HTR-8/SVneo (cell line): ENCODE measurements at places on chromosomes 1 and 21.

DNA sequence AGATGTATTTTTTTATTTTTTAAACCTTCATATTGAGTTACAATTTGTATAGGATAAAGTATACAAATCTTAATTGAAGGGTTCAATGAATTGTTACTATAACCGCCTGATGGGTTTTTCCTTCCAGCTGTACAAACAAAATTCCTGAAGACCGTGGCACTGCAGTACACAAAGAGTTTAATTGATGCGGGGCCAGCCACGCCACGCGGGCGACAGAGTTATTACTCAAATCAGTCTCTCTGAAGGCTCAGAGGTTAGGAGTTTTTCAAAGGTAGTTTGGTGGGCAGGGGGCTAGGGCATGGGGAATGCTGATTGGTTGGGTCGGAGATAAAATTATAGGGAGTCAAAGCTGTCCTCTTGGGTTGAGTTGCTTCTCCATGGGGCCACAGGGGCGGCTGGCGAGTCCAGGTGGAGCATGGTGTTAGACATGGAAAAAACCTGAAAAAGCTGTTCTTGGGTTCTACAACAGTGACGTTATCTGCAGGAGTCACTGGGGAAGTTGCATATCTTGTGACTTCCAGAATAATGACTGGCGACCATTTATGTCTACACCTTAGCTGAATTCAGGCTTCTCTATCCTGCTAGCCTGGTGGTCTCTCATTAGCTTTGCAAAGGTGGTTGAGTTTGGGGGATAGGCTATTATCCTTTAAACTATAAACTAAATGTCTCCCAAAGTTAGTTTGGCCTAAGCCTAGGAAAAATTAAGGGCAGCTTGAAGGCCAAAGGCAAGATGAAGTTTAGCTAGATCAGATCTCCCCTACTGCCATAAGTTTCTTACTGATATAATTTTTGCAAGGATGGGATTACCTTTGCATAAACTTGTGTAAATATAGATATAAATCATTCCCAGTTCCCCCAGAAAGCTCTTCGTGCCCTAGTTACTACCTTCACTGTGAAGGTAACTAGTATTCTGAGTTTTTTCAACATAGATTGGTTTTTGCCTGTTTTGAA lies 13.0 kb upstream of the TMEM9 start:
- DNase-seq: no peak

GRCh38 chr1:152919071-152919470 lies 10.7 kb downstream of the IVL start:
- DNase-seq: no peak

DNA sequence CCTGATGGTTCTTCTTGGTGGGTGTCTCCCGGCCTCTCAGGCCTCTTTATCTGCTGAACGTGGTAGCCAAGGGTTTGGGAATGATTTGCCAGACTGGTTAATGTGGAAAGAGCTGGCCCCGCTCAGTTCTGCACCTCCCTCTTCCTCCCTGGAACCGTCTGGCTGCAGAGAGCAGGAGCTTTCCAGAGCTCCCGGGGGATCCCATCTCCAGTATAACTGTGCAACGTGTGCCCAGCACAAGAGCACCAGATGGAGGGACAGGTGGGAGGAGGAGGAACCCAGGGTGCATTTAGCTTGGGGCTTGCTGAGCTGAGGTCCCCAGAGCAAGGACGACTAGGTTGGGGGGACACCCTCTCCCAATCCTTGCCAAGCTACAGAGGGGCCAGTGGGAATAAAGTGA lies 5.0 kb downstream of the TFF1 start:
- no peak for DNase-seq

DNA sequence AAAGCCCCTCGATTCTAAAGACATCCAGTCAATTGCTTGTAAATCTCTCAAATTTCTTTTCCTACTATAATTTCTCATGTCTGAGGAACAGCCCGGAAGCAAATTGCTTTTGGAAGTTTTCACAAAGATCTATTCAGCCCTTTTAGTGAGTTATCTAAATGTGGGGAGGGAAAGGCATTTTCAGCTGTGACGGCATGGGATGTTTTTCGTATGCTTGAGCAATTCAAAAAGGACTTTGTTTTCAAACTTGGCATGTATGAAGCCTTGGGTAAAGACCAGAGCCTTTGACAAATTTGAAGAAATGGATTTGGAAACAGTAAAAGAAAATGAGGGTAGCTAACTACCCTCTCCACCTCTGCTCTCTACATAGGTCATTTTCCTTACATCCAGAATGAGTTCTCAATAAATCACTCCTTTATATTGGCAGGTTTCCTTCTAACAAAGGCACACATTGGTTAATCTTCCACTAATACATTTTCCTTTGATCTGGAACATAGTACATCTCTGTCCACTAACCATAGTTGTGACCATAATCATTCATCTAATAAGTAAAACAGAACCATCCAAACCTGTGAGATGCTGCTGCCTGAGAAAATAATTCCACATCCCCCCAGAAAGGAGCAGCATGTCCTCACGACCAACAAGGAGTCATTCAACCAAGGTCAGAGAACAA lies 66.1 kb upstream of the ADAM30 start:
- no peak for DNase-seq

GRCh38 chr1:229131243-229132105 lies 139.4 kb upstream of the RAB4A start:
- DNase-seq: no peak

- DNase-seq: no peak
Observed at GRCh38 chr1:12528021-12528852, 89.8 kb downstream of the DHRS3 start.

GRCh38 chr1:81379430-81379829 lies 421.3 kb upstream of the ADGRL2 start:
- no peak for DNase-seq

- DNase-seq: no peak
Observed at GRCh38 chr1:67896826-67897225, 63.6 kb upstream of the GNG12 start.

DNA sequence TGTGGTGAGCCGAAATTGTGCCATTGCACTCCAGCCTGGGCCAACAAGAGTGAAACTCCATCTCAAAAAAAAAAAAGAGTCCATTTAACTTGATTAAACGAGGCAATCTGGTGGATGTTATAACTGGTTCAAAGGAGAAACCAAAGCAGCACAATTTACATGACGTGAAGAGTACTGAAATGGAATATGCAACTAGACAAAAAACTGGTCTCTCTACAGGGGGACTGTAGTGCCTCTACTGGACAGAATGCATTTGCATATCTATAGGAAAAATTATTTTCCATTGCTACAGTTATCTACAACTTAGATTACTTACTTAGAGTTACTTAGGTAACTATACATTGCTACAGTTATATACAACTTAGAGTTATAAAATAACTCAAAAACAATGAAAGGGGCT lies 2.7 kb upstream of the CAPN2 start:
- no peak for DNase-seq

- peak; percentile 81 for DNase-seq
Observed at GRCh38 chr1:178724728-178725465, at the start of gene RALGPS2. RALGPS2 (plus strand) TSS chr1:178725244; CDS start chr1:178776765, 51,521 bp downstream.

GRCh38 chr1:22702296-22703085 lies 8.1 kb upstream of the EPHB2 start:
- DNase-seq: no peak
